Stimulated activated CD4-positive, alpha-beta T cell treated with anti-CD3 and anti-CD28 coated beads, Interleukin-15, amount 100 ng/mL, for 48 hours (primary cell): ENCODE measurements at places on chromosomes 6 and 20.

DNA sequence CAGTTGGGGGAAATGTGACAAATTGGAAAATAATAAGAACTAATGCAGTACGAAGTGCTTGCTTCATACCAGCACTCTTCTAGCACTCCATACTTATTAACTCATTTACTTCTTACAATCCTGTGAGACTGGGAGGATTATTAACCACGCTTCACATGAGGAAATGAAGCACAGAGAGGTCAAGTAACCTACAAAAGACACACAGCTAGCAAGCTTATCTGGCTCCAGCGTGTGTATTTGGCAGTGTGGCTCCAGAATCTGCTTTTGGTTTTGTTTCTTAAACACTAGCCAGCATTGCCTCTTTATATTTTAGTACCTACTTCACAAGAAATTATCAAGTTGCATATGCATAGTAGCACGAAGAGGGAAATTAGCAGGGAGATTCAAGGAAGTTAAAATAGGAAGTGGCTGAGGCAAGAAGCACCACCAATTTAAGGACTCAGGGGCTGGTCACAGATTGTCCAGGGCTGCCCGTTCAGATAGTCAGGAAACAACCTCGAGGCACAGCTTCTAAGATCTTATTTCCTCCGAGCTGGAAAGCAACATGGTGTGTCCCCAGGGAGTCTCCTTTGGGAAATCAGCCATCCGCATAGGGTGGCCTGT lies 302.7 kb upstream of the PRDM1 start:
- no peak for DNase-seq

GRCh38 chr6:105642708-105643107 lies 239.8 kb upstream of the PREP start:
- no peak for DNase-seq

GRCh38 chr6:107682721-107683120 lies 141.4 kb downstream of the SCML4 start:
- no peak for DNase-seq

DNA sequence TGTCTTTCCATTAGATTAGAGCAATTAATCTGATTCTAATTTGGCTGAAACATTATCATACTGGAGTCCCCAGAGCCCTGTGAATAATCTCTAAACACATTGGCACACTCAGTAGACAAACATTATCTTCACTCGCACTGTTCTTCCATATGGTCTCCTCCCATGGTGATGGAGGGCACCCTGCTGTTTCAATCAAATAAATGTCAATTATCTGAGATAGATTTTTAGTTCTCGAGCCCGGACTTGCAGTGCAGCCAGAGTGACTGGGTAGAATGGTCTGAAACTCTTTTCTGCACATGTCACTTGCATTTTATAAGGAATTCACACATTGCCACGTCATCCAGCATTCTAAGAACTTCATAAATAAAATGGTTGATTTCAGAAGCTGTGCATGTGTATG lies 90.6 kb upstream of the MAP3K7 start:
- no peak for DNase-seq

DNA sequence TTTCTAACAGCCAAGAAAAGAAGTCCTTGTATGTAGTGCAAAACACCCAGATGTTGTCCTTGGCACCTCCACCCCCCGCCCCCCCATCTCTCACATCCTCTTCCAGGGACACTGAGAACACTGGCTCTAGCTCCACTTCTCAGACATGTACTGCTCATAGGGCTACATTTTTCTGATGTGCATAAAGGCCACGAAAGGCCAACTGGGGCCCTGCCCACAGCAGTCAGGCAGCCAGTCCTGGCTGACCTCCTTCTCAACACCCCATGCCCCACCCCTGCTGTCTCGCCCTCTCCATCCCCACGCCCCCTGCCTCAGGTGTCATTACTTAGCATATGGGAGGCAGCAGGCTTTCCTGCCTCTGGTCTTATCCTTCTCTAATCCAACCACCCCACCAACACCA lies 11.3 kb downstream of the GABRR1 start:
- no peak for DNase-seq

- DNase-seq: no peak
Observed at GRCh38 chr6:108658174-108658573, 97.5 kb downstream of the FOXO3 start.

GRCh38 chr20:20956513-20956931 lies 149.6 kb downstream of the LINC00237 start:
- DNase-seq: no peak

GRCh38 chr6:16559071-16559470 lies 202.2 kb downstream of the ATXN1 start:
- DNase-seq: no peak

DNA sequence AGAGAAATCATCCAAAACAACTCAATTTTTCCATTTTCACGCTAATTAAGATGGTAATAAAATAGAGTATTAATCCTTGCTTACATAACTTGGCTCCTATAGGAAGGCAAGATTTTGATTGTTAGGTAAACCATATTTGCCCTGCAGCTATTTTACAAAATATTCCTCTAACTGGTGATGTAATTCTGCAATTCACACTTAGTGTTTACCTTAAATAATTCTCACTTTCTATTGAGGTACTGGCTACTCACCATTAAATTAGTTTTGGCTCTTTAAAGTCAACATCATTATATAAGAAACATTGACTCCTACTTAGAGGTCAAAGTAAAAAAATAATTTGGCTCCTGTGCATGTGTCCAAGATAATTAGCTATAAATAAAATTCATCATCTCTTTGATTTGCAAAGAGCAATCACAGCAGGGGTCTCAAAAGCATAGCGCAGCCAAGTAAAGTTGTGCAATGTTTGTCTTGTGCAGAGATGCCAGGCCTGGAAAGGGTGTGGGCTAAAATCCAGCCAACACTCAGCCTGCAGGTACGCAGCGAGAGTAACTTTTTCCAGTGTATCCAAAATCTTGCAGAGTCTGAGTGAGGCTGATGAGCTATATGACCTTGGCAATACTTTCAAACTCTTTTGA lies 501.2 kb downstream of the MMUT start:
- no peak for DNase-seq

- DNase-seq: no peak
Observed at GRCh38 chr20:63500902-63501817, 2.3 kb upstream of the EEF1A2 start.

GRCh38 chr6:86203044-86203443 lies 560.4 kb upstream of the SYNCRIP start:
- DNase-seq: no peak

GRCh38 chr20:22794200-22794599 lies 209.8 kb upstream of the FOXA2 start:
- DNase-seq: no peak

DNA sequence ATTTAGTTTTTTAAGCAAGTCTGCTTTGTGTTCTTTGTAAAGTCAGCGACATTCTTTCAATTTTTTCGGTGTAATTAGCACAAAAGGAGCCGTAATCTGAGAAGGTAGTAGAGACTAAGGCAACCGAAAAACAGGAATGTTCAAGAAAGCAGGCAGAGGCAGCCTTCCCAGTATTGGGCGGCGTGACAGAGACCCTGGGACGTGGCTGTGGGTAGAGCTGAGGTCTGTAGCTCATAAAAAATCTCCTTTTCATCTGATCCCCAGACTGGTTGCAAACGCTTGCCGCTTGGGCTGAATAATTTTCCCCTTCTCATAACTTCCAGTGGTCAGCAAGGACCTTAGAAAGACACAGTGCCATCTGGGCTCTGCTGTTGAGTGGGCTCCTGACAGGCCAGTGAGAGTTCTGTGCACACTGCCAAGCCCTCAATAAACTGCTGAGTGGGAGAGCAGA lies 30.8 kb downstream of the GNAS start:
- DNase-seq: no peak

DNA sequence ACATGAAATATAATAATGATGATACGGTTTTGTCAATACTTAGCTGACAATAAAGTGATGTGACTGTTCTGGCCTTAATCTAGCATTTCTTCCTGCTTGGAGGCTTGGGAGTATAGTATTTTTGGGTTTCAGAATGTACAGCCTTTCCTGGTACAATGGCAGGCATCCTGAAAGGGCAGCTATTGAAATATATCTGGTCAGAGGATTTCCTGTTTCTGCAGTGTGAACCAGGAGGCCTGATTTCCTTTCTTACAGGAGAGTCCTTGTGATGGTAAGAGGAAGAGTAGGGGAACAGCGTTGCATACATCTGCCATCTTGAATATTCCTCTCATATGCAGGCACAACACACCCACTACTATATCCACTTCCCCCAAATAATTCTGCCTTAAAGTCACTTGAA lies 93.7 kb downstream of the MYO6 start:
- no peak for DNase-seq
